Cardiac fibroblast (primary cell): ENCODE measurements at places on chromosomes 3 and 15.

DNA sequence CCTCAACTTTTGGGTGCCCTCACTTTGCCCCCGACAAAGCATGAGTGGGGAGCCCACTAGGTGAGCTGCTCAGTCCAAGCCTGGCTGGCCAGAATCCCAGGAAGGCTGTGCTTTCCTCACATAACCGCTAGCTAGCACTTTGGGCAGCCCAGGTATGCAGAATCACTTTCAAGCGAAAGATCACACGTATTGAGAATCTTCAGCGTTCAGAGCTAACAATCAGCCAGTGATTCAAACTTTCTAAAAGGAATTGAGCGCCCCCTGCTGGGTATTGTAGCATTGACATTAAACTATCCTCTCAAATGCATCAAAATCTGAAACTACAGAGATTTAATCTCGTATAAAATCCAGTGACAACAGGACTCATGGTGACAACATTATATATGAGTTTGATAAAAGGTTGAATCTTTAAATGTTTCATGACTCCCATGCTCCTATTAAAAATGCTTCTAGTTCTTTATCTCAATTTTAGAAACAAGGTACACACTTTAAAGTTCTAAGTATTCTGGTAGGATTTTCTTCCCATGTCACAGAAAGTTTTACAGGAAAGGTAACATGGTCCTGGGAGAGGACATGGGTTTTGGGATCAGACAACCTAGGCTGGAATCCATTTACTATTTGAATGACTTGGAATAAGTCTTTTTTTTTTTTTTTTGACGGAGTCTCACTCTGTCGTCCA is 11.8 kb downstream of the ANAPC13 start:
- peak; percentile 87 for DNase-seq

- no peak for DNase-seq
Observed at GRCh38 chr15:93049914-93050578, 39.0 kb downstream of the RGMA start.

- DNase-seq, result no peak
Observed at GRCh38 chr15:31060429-31061140, 40.9 kb downstream of the TRPM1 start.

- peak; percentile 61 for DNase-seq
Observed at GRCh38 chr3:58880182-58880581, 169.6 kb downstream of the CFAP20DC start.

DNA sequence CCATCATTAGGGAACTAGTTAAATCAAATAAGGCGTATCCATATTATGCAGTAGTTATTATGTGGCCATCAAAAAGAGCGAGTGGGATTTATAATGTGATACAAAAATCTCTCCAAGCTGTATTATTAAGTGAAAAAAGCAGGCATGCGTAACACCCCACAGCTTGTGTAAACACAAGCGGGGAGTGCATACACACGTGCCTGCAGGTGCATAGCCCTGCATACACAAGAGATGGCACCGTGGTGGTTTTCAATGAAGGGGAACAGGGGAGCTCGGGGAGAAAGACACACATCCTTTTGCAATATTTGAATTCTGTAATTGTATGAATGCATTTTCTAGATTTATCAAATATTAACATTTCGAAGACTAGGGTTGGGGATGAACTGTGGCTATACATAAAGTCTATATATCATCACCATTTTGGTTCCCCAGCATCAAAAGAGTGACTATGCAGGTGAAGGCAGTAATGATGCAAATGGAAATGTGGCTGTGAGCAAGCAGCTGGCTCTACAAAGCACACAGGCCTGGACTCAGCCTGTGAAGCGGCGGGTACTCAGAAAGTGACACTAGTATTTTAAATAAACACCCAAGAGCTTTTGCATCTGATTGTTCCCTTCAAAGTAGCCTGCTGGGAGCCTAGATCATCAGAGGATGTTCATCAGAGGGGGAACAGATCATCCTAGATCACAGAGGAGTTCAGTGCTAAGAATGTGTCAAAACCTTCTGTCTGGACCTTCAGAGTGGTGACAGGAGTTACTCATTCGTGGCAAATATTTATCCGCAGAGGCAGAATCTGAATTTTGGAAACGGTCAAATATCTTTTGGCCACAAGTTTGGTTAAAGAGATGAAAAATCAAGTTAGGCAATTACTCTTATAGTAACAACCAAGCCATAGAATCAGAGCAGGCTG is 9.4 kb upstream of the KIF7 start:
- DNase-seq, result peak; percentile 18

GRCh38 chr15:35306361-35306981 is 221.4 kb upstream of the NANOGP8 start:
- DNase-seq, result peak; percentile 68

GRCh38 chr3:125406070-125406469 is 30.9 kb upstream of the ZNF148 start:
- DNase-seq, result no peak

DNA sequence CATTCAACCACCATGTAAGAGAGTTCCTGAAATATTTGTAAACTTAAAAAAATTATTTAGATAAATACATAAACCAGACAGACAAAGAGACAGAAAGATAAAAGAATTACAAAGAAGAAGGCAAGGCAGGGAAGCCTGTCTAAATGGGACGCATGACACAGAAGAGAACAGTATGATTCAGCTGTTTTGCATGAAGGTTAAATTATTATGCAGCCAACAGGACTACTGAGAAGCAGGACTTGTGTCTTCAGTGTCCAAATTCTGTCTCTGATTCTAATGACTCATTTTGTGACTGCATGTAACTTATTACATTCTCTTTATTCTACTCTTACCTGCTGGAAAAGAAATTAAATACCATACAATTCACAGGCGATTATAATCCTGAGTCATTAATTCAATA is 340.4 kb upstream of the KCNMB2 start:
- DNase-seq, result peak; percentile 79

DNA sequence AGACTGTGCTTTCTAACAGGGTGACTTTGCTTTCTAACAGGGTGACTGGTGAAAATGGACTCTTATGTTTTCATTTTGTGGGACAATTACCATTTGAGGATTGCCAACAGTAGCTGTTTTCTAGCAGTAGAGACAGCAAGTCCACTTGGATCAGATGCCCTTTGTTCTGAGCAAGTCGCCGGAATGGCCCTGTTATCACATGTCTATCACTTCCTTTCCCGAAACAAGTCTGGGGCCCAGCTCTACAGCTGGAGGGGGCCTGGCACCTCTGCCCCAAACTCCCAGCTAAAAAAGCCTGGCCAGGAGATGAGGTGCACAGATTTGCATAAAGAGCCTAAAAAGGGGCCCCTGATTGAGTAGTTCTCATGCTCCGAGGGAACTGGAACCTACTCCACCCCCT is 44.6 kb downstream of the THBS1 start:
- no peak for DNase-seq

DNA sequence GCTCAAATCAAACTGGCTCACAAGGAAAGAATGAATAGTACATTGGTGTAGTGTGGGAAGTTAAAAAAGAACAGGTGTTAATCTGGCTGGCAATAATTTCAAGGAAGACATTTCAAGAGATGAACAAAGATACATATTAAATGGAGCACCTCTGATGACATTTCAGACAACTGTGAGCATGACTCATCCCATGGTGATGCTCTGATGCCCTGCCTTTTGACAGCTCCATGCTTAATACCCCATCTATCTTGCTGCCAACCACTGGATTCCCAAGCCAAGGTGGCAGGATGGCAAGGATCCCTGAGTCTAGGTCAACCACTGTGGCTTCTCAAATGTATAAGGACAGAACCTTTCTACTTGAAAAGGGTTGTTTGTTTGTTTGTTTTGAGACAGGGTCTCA is 29.3 kb downstream of the LRRC2 start:
- no peak for DNase-seq

GRCh38 chr3:136937851-136938250 is 19.9 kb upstream of the IL20RB start:
- DNase-seq, result no peak

DNA sequence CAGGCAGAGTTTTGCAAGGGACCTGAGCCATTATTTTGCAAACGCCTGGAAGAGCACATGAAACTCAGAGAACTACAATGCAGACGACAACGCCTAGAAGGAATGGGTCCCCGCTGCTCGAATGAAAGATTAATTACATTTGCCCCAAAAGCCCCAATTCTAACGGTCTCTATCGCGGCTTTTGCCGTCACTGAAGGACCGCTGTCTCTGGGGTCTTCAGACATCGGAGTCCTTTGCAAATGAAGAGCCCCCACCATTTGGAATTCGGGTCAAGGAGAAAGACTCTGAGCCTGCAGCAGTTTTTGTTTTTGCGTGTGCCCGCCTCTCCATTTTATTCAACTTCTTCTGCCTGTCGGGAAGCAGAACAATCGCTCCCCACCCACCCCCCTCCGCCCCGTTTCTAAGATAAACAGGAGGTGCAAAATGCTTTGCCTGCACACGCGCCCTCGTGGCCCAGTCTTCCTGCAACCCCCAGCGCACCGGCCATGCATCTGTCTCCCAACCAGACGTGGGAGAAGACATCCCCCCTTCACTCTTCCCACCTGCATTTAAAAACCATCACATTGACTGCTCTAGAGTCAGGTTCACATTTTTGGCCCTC is 13.5 kb downstream of the SOX2 start:
- no peak for DNase-seq

DNA sequence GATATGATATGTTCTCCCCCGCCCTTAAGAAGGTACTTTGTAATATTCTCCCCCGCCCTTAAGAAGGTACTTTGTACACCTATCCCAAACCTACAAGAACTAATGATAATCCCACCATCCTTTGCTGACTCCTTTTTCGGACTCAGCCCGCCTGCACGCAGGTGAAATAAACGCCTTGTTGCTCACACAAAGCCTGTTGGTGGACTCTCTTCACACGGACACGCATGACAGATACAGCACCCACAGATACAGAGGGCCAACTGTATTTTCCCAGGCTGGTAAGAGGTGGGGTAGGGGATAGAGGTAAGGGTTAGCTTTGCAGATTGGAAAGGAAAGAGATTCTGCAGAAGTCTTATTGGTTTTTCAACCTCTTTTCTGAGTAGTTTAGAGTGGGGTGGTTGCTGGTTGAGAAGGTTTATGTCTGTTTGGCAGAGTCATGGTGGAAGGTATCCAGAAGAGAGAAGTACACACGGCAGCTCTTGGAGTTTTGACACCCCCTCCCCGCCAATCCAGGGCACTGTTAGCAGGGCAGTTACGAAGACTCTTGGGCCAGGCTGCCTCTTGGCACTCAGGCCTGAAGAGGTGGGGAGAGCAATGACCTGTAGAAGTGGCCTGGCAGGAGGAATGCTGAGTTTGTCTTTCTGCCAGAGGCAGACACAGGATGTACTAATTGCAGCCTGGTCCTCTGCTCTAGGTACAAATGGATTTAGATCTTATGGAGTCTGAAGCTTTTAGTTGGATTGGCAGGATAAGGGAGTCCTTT is 36.0 kb upstream of the IDH2 start:
- no peak for DNase-seq

DNA sequence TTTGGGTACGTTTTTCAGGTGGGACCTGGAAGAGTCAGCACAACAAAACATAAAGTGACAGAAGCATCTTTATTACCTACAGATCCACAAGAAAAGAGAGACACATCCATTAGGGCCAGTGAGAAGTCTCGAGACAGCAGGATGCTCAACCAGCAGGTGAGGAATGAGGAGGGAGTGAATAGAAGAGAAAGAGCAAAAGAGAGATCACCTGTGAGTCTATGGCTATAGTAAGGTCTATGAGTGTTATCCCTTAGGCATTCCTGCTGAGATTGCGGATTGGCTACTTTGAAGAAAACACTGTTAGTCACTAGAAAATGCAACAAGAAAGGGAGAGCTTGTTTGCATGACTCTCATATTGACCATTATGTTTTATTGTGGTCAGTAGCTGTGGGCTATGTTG is 1556.2 kb upstream of the GBE1 start:
- no peak for DNase-seq

GRCh38 chr3:62462104-62462762 is 88.9 kb upstream of the FEZF2 start:
- DNase-seq, result no peak

DNA sequence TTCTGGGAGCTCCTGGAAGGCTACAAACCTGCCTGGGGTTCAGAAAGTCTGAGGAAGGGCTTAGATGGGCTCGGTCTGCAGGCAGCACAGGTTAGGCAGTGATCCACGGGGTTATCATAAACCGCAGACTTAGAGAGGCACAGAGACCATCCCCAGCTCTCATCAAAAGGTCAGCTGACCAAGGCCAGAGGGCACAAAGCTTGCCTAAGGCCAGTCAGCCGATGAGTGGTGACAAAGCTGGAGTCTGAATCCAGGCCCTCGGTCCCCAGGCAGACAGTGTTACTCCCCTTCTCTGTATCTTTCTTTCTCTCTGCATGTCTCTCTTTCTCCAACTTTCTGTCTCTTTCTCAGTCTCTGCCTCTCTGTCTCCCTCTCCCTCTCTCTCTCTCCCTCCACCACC is 56.5 kb downstream of the ADCY5 start:
- no peak for DNase-seq

DNA sequence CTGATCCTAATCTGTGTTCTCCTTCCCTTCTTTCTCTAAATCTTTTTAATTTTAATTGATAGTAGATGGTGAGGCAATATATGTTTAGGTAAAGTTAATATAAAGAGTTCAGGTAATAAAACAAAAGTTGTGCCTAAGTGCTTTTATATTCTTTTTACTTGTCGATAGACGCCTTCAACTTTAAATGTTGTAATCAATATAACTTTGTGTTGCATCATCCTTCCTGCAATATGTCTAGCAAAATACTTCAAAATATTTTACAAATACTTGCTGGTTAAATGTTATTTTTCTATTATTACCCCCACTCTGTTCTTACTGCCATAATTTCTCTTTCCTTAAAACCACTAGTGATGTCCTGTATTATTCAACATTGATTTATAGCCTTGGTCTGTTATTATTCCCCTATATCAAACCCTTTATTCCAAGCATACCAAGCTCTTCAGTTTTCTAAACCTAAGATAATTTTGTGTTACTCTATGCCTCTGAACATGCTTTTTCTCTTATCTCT is 92.4 kb downstream of the NAALADL2 start:
- peak; percentile 27 for DNase-seq

DNA sequence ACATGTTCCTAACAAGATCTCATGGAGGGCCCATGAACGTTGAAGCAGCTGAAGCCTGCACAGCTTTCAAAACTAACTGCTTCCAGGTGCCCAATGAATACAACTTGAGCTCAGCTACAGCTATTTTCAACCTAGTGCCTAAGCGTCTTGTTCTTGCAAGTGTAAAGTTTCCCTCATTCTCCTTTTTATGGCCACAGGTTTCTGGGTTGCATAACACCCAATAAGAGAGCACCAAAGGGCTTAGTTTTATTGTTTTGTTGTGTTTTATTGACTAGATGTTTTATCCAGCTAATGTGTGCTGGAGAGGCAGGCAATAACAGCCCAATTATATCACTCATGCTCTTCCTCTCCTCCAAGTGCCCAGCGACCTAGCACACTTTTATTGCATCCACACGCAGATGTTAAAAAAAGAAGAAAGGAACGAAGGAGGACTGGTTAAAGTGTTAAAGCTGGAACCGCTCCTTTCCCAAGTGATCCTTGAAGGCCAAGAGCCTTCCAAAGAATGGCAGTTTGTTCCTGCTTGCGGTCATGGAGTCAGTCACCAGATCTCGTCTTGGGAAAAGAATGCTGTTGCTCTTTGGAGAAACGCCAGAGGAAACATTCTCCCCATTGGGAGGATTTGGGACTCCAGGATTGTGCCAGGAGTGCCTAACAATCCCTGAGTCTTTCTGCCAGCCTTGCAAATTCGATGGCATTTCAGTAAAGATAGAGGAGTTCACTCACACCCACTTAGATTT is 156.9 kb downstream of the MEX3B start:
- peak; percentile 47 for DNase-seq

- DNase-seq, result peak; percentile 33
Observed at GRCh38 chr15:101578443-101578894, 73.7 kb downstream of the TM2D3 start.
